Breast epithelium (tissue), 4 donors: ENCODE measurements at places on chromosomes 6 and 20.
A peak's percentile ranks its signal among the peaks of the same experiment; 100 is the strongest.

DNA sequence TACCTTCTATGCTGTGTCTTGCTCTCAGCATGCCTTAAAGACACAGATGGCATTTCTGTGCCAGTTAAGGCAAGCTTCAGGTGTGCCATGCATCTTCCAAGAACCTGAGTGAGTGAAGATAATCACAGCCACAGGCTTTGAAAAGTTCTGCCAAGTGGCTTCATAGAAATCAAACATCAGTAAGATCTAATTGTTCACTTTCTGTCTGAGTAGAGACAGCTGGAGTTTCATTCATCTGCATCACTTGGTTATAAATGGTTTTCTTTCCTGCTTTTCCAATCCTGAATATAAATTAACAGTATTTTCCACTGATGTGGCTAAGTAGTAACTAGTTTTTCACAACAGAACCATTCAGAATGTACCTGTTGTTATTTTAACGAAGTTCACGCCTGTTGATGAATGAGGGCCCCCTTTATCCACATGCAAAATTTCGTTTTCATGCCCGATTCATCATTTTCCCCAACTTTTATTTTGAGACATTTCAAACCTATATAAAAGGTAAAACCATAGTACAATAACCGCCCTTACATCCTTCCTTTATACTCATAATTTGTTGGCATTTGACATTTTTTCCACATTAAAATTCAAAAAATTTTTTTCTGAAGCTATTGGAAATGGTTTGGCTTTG lies 38.6 kb upstream of the KCNG1 start:
- DNase-seq: no peak

GRCh38 chr20:43849496-43850186 lies 65.0 kb upstream of the TOX2 start:
- DNase-seq: no peak

GRCh38 chr6:101422251-101422650 lies 28.7 kb downstream of the GRIK2 start:
- DNase-seq: no peak

- no peak for DNase-seq
Observed at GRCh38 chr6:36641543-36641942, 37.0 kb upstream of the CDKN1A start.

DNA sequence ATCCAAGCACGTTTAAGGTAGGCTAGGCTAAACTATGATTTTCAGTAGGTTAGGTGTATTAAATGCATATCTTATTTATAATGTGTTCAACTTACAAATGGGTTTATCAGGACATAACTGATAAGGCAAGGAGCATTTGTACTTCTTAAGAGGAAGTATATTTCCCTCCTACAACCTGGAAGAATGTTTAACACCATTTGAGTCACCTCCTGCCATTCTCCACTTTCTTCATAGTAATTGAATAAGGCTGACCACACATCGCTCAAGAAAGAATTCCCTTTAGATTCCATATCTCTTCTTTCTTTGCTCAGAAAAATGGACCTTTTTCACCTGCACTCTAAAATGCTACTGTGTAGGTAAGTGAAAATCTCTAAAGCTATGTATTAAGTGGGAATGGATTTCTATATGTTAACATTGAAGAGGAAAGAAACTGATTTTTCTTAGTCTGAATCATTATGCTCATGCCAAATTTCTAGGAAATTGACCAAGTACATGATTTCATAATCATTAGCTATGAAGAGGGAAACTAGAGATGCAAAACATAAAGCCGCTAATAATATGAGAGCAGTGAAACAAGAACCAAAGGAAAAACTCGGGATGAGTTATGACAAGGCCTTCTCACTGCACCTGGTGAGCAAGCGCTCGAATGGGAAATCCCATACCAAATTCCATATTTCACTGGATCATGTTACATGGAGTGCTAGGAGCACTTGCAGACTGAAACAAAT lies 210.4 kb downstream of the ALDH8A1 start:
- DNase-seq: no peak

- no peak for DNase-seq
Observed at GRCh38 chr6:160106701-160107100, 14.9 kb upstream of the SLC22A1 start.

DNA sequence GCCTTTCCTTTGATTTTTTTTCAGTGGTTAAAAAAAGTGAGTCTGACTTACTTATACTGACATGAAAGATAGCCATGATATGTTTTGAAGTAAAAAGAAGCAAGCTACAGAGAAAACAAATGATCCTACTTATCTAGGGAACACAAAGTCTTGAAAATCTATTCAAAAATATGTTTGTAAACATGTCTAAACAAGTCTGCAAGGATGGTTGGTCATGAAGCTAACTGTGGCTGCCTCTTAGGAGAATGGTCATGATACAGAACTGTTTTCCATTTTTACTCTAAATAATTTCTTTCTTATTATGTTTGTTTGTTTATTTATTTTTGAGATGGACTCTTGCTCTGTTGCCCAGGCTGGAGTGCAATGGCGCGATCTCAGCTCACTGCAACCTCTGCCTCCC lies 21.5 kb downstream of the FERMT1 start:
- no peak for DNase-seq

GRCh38 chr6:162705736-162706135 lies 21.8 kb downstream of the PRKN start:
- no peak for DNase-seq

- peak; percentile 89 for DNase-seq
Observed at GRCh38 chr20:12113468-12114371, 196.0 kb downstream of the BTBD3 start.

DNA sequence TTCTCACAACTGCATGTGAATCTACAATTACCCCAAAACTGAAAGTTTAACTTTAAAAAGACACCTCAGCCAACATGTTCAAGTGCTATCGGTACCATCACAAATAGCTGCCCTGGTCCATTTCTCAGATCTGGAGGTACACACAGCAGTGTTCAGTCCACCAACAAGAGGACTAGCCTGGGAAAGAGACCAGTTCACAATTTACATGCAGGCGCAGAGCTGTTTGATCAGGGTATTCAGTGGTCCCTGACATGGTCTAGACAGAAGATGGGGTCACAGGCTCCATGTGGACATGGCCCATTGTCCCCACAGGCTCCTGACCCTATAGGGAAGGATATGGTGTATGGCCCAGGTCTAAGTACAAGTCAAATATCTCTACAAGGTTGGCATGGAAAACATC lies 15.6 kb upstream of the TGM6 start:
- DNase-seq: no peak

GRCh38 chr20:10648651-10649050 lies 25.1 kb downstream of the JAG1 start:
- no peak for DNase-seq

DNA sequence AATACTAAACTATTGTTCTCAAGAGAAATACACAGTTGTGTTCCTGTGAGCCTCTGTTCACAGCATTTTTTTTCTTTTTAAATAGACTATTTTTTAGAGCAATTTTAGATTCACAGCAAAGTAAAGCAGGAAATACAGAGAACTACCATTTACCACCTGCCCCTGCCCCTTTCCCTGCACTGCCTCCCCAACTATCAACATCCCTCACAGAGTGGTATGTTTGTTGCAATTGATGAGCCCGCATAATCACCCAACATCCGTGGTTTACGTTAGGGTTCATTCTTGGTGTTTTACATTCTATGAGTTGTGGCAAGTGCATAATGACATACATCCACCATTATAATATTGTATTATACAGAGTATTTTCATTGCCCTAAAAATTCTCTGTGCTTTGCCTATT lies 71.6 kb upstream of the TNFAIP3 start:
- no peak for DNase-seq

GRCh38 chr20:34011275-34011674 lies 17.6 kb downstream of the RALY start:
- no peak for DNase-seq

DNA sequence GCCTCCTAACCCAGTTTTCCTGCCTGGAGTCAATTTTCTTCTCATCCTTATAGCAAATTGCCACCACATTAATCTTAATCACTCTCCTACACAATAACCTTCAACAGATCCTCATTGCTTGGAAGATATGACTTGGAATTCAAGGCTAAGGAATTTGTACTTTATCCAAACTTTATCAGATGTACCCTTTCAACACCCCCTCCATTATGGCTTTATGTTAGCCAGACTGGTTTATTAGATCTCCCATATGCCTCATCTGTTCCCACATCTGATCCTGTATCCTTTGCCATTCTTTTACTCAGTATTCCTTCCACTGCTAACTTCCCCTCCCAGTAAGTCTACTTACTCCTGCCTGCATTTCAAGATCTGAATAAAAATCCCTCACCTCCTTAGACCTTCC lies 4.0 kb upstream of the FRK start:
- no peak for DNase-seq

DNA sequence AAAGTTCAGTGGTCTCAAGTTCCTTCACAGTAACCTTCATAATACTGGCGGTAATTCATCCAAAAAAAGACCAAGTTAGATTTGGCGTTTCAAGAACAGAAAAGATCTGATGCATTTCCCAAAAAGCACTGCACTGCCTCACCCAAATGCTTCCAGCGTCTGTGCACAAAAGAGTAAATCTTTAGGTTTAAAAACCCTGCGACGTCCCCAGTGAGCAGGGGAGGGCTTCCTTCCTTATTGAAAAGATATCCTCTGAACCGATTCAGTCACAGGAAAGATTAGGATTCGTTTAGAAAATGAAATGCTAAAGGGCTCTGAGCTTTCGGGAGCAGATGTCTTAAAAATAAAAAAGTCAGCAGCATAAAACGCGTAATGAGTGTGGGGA lies 654 bp downstream of the TBC1D7 start:
- no peak for DNase-seq

GRCh38 chr6:69866770-69867638 lies 648 bp downstream of the COL19A1 start:
- no peak for DNase-seq

GRCh38 chr6:148448369-148449012 lies 105.9 kb downstream of the SASH1 start:
- DNase-seq: no peak

DNA sequence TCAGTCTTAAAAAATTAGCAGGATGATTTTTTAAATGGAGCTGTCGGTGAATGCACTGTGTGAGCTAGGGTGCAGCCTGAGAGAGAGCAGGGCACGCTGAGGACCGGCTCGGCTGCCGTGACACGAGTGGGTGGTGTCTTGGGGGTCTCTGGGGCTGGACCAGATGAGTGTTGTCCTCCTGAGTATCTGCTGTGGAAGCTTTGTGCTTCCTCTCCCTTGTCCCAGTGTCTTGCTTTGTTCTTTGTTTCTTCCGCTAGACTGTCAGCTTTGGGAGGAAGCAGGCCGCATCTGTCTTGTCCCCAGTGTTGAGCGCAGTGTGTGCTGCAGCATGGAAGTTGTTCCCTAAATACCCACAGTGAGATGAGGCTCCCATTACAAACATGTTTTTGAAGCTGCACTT lies 89.4 kb downstream of the RTN4IP1 start:
- no peak for DNase-seq

GRCh38 chr6:153621070-153621469 lies 418.0 kb upstream of the OPRM1 start:
- no peak for DNase-seq

GRCh38 chr20:61712688-61713087 lies 353.0 kb downstream of the TAF4 start:
- DNase-seq: no peak

- no peak for DNase-seq
Observed at GRCh38 chr6:158050955-158051354, 69.3 kb downstream of the SYNJ2 start.

GRCh38 chr6:123570813-123571684 lies 65.7 kb downstream of the TRDN start:
- no peak for DNase-seq

GRCh38 chr20:739736-740135 lies 28.6 kb downstream of the SLC52A3 start:
- no peak for DNase-seq

- DNase-seq: no peak
Observed at GRCh38 chr6:98539741-98540140, 294.6 kb upstream of the POU3F2 start.

DNA sequence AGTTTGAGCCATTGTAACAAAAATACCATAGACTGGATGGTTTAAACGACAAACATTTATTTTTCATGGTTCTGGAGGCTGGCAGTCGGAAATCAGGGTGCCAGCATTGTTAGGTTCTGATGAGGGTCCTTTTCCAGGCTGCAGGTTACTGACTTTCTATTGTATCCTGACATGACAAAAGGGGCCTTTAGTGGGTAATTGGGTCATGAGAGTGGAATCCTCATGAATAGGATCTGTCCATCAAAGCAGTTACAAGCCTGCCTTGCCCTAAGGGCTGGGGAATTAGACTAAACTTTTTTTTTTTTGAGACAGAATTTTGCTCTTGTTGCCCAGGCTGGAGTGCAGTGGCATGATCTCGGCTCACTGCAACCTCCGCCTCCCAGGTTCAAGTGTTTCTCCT lies 347.9 kb upstream of the TSHZ2 start:
- DNase-seq: no peak

DNA sequence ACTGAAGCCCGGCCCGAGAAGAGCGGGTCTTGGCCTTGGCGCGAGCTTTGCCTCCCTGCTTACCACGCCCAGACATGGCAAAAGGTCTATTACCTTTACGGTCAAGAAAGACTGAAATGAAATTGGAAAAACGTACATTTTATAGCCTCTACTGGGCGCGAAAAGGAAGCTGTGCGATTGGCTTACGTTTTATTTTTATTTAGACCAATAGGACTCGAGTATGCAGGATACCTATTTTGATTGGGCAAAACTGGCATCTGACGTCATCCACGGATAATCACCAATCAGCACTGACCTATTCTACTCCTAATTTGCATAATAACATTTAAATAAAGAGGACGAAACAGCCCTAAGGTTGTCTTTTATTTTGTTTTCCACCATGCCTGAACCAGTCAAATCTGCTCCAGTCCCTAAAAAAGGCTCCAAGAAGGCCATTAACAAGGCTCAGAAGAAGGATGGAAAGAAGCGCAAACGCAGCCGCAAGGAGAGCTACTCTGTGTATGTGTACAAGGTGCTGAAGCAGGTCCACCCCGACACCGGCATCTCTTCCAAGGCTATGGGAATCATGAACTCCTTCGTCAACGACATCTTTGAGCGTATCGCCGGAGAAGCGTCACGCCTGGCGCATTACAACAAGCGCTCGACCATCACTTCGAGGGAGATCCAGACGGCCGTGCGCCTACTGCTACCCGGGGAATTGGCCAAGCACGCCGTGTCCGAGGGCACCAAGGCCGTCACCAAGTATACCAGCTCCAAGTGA lies 97.4 kb downstream of the OR2B2 start:
- peak; percentile 85 for DNase-seq

- DNase-seq: peak; percentile 29
Observed at GRCh38 chr20:17611540-17612286, 41.8 kb downstream of the DSTN start.
